Heart right ventricle (tissue), 16 donors: ENCODE measurements at places on chromosomes 2 and 18. TPM values are rescaled to one million over a fixed set of nuclear protein-coding genes. Genes with fewer than 3 reads are reported as not detected.

Gene GCC2
- polyA plus RNA-seq: 4.1 TPM

Gene TDRD15
- not detected for polyA plus RNA-seq

Gene ICOS
- not detected for polyA plus RNA-seq

Gene UNC80
- polyA plus RNA-seq: not detected

Gene MPPE1
- 18.3 TPM for polyA plus RNA-seq

Gene UBR3
- 77.6 TPM for polyA plus RNA-seq

Gene PPM1G
- polyA plus RNA-seq: 72.6 TPM
